ENCODE measurements at places on chromosomes 2 and 18. TPM values are rescaled to one million over a fixed set of nuclear protein-coding genes. Genes with fewer than 3 reads are reported as not detected.

NCKAP1 gene
- 1.1 TPM for polyA plus RNA-seq

MOGAT1 gene
- not detected for polyA plus RNA-seq

RAX gene
- polyA plus RNA-seq: not detected

C2orf72 gene
- polyA plus RNA-seq: not detected

CXCR1 gene
- polyA plus RNA-seq: 0.08 TPM

RHBDD1 gene
- 24.9 TPM for polyA plus RNA-seq

HS1BP3 gene
- 19.6 TPM for polyA plus RNA-seq

PXDN gene
- polyA plus RNA-seq: not detected

Measured in CD4-positive, CD25-positive, alpha-beta regulatory T cell (primary cell).